IMR-90 (cell line): ENCODE measurements at places on chromosomes 1 and 21.

DNA sequence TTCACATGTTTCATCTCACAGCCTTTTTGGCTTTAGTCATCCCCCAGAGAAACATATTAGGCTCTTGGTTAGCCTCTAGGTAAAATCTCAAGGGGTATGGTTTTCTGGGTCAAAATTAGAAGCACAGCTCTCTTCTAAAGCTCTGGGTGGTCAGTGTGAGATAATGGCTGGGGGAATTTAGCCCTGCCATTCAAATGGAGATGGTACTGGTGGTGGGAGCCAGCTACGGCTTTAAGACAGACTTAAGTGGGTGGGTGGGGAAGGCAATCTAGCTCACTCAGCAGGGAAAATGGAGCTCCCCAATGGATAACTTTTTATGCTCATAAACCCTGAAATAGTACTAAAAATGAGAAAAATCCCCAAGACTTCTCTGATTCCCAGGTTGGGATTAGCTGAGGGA lies 5.7 kb downstream of the TEX38 start:
- H3K4me1 ChIP-seq: peaks cover 2% of the 10 kb centered on the region; the same call in 1 of the 2 replicates
- H3K4me3 ChIP-seq: no peak overlapping the region
- no peak overlapping the region for H3K27ac ChIP-seq
- H3K36me3 ChIP-seq: peaks cover 25% of the 10 kb centered on the region

DNA sequence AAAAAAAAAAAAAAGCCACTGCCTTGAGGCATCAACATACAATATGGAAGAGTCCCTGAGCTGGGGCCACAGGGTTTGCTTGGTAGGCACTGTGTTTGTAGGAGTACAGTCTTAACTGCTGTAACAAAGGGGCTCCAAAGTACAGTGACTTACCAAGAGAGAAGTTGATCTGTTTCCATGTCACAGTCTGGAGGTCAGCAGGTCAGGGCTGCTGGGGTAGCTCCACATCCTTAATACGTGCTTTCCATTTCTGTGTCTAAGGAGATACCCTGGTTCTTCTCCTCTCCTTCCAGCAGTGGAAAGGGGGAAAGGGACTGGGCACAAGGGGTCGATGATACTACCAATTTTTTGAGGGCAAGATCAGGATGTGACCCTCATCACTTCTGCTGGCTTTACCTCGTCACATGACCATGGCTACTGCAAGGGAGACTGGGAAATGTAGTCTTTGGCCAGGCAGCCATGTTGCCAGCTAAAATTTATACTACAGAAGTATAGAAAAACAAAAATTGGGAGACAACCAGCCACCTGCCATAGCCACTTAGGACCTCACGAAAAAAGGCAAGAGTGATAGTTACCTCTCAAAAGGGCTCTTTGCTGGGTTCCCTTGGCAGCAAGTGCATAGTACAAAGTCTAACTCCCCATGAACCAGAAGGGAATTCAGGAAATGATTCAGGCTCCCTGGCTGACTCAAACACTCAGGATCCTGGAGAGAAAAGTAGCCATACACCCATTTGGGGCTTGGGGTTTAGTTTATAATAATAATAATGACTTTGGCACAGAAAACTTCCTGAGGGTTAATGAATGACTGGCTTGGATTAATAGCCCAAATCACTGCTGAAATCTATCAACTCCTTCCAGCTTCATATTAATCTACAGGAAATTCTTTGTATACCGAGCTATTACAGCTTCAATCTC lies 52.7 kb upstream of the ATP5PO start:
- H3K36me3 ChIP-seq: no peaks in the 10 kb centered on the region
- peak; percentile 64 for DNase-seq
- no peaks in the 10 kb centered on the region for H3K27me3 ChIP-seq
- peak overlapping the region; percentile 70 for H3K27ac ChIP-seq

- no peak overlapping the region for H3K27ac ChIP-seq
- H3K4me3 ChIP-seq: no peak overlapping the region
- H3K36me3 ChIP-seq: peaks cover 4% of the 10 kb centered on the region; the same call in 1 of the 2 replicates
Measured at GRCh38 chr1:15412175-15412800, 2.6 kb downstream of the EFHD2 start.

GRCh38 chr1:21868941-21869454 lies 56.9 kb downstream of the LDLRAD2 start:
- no peaks in the 10 kb centered on the region for H3K27me3 ChIP-seq
- H3K4me1 ChIP-seq: peaks cover 11% of the 10 kb centered on the region
- H3K4me3 ChIP-seq: no peak overlapping the region
- no peak overlapping the region for H3K27ac ChIP-seq

DNA sequence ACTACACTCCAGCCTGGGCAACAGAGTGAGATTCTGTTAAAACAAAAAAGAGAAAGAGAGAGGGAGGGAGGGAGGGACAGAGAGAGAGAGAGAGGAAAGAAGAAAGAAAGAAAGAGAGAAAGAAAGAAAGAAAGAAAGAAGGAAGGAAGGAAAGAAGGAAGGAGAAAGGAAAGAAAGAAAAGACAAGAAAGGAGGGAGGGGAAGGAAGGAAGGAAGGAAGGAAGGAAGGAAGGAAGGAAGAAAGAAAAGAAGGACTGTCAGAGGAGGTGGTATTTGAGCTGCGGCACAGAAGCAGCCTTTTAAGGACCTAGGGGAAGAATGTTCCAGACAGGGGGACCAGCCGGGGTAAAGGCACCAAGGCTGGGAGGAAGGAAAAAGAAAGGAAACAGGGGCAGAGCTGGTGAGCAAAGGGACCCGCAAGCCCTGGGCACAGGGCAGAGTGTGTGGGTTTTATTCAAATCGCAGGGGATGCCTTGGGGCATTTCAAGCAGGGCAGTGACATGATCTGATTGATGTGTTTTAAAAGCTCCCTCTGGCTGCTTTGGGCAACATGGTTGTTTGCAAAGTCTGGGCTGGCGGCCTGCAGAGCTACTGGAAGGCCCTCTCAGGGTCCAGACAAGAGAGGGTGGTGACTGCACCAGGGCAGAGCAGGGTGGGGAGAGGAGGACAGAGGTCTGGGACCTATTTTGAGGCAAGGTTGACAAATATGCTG lies 176.9 kb upstream of the VAMP3 start:
- DNase-seq: no peak
- H3K27ac ChIP-seq: no peak overlapping the region
- H3K36me3 ChIP-seq: no peaks in the 10 kb centered on the region
- H3K4me3 ChIP-seq: no peak overlapping the region

DNA sequence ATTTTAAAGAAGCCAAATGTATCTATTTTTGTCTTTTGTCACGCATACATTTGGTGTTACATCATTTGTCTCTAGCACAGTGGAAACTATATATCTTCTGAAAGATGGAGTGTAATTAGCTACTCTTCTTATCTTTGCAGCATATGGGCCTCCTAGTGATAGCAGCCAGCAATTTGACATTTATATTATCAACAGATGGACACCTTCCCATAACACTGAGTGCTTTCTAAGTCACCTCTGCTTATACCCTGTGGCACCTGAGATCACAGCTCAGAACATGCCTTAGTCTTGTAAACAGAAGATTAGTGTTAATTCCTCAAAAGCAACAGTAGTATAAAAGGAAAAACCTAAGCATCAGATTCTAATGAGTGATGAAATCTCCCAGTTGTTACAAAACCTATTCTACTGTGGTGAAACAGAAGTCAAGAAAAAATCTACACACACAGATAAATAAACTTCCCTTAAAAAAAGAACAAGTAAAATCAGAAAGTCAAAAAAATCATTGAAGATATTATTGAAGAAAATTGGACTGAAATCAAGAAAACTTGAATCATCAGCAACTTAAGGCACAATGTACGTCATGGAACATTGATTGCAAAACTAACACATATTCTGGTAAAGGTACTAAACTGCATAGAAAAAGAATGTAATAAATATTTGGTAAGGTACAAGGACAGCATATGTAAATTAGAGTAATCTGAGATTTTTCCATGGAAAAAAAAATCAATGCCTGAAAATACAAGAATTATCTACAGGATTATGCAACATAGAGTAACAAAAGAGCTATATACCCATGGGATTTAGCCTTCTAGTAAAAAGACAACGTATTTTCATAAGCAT lies 61.7 kb downstream of the KCNT2 start:
- no peak overlapping the region for H3K27ac ChIP-seq
- H3K4me3 ChIP-seq: no peak overlapping the region
- DNase-seq: no peak
- no peaks in the 10 kb centered on the region for H3K36me3 ChIP-seq

- H3K36me3 ChIP-seq: no peaks in the 10 kb centered on the region
- H3K27me3 ChIP-seq: peaks cover 5% of the 10 kb centered on the region
- H3K4me3 ChIP-seq: no peak overlapping the region
- no peak for DNase-seq
- no peaks in the 10 kb centered on the region for H3K4me1 ChIP-seq
Measured at GRCh38 chr21:42164064-42164789, 54.7 kb upstream of the ABCG1 start.

DNA sequence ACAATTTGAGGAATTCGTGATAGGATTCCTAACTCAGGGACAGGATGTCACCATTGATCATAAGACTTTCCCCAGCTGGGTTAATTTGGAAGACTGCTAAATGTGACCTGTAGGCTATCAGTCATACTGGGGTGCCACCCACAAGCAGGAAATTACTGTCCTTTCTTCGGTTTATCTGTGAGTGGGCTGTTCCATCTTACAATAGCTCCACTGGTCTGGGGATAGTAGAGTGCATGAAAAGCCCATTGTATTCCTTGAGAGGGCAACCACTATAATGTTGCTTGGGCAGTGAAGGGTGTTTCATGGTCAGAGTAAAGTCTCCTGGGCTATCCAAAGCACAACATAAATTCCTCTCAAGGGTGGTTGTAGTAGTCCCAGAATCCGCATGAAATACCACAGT lies 1523.0 kb upstream of the B3GALT2 start:
- no peaks in the 10 kb centered on the region for H3K36me3 ChIP-seq
- no peaks in the 10 kb centered on the region for H3K27me3 ChIP-seq

DNA sequence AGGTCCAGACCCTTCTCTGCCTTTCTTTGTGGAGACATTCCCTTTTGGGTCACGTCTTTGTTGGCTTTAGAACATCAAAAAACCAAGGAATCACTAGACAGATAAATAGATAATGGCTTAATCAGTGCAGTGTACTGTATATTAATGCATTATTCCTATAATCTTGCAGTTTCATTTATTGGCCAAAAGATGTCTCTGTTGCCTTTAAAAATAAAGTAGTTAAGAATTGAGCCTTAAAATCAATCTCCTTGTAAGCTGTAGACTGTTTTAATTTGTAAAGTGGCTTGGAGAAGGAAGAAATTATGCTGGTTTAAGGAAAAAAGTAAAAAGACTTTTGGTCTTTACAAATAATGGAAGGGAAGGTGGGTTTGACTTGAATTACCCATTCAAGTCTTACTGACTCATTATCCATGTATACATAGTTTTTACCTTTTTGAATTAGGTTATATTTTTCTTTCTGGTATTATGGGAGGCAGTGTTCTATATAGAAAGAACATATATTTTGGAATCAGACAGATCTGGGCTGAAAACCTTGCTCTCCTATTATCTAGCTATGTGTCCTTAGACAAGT lies 84.6 kb downstream of the VPS13D start:
- no peaks in the 10 kb centered on the region for H3K27me3 ChIP-seq
- peak; percentile 54 for DNase-seq
- H3K4me3 ChIP-seq: no peak overlapping the region
- no peaks in the 10 kb centered on the region; the same call in 1 of the 2 replicates for H3K4me1 ChIP-seq
- peaks cover 32% of the 10 kb centered on the region for H3K36me3 ChIP-seq

- H3K4me1 ChIP-seq: peaks cover 13% of the 10 kb centered on the region
- H3K27ac ChIP-seq: no peak overlapping the region
- no peak for DNase-seq
- H3K27me3 ChIP-seq: no peaks in the 10 kb centered on the region
- no peak overlapping the region for H3K4me3 ChIP-seq
Measured at GRCh38 chr1:23426828-23427227, 2.3 kb upstream of the TCEA3 start.

DNA sequence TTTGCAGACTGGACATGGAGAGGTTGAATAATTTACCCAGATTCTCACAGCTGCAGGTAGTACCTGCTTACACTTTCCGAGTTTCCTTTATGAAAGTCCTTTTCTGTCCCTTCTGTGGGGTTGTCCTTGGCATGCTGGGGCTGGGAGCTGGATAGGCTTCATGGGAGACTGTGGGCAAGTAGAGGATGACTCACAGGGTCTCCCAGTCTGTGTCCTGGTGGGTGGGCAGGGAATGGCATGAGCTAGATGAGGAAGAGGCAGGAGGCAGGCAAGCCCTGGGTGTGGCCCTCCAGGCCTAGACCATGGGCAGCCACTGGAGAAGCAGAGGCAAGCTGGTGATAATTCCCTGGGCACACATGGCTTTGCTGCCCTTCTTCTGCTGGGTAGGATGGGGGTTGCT lies 80.6 kb downstream of the NAV1 start:
- no peaks in the 10 kb centered on the region for H3K27me3 ChIP-seq
- H3K27ac ChIP-seq: no peak overlapping the region
- peaks cover 6% of the 10 kb centered on the region for H3K36me3 ChIP-seq
- H3K4me3 ChIP-seq: no peak overlapping the region
